ENCODE measurements at places on chromosomes 5 and 9.

GRCh38 chr5:131496400-131496713, 138.7 kb downstream of the RAPGEF6 start:
- no peak for DNase-seq

DNA sequence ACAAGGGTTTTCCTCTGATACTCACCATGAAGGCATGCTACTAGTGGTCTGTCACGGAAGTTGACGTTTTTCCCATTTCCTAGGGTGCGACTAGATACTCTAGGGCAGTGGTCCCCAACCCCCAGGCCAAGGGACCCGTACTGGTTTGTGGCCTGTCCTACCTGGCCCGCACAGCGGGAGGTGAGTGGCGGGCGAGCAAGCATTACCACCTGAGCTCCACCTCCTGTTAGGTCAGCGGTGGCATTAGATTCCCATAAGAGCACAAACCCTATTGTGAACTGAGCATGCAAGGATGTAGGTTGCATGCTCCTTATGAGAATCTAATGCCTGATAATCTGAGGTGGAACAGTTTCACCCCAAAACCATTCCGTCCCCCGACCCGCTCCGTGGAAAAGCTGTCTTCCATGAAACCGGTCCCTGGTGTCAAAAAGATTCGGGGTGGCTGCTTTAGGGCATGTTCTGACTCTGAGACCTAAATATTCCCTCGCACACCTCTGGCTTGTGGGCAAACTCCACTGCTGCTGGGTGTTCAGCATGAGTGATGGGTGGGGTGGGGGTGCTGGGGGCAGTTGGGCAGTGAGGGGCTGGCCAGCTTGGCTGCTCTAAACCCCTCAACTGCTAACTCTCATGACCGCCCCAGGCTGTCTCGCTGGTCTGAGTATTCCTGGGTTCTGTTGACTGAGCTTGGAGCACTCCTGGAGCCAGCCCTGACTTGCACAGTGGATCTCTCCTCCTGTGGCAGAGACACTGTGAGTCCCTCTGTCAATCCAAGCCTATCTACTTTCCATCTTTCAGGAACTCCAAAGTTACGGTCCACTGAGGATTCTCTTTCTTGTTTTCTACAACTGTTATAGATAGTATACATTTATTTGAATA, 78.3 kb upstream of the NEK6 start:
- DNase-seq = no peak

DNA sequence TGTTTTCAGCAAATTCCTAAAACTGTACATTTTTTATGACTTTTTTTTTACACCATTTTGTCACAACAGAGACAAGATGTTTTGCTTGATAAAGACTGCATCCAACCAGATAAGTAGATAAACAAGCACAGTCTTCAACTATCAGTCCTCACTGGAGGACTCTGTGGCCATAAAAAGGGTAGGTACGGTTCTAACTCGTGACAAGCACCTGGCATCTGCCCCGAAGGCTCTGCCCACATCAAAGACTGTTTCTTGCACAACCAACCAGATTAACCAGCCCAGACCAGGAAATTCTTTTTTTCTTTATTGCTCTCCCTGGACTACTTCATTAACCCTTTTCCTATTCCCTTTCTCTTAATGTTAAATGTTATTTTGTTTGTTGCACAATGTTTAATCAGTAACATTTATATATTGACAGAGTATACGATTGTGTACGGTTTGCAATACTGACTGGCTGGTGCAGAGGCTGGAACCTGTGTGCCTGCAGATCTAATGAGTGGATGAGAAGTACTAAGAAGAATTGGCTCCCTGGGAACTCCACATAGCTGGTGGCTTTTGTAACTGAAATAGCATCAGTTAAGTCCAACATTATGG, 74.1 kb downstream of the SERINC5 start:
- peak; percentile 52 for DNase-seq

DNA sequence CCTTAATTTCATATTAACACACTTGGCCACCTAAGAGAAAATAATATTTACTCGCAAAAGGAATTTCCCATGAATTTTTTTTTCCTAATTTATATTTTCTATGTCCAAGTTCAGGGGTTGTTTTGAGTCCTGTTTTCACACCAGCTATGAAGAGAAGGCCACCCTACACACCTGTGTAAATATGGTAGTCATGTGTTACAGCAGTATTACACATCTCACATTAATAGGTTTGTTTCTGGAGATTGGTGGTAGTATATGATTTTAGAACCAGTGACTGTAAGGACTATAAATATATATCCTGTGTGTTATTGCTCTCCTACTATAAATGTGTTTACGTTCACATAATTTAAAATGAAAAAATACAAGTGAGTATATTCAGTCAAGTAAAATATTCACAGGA, 147.5 kb downstream of the PAM start:
- no peak for DNase-seq

DNA sequence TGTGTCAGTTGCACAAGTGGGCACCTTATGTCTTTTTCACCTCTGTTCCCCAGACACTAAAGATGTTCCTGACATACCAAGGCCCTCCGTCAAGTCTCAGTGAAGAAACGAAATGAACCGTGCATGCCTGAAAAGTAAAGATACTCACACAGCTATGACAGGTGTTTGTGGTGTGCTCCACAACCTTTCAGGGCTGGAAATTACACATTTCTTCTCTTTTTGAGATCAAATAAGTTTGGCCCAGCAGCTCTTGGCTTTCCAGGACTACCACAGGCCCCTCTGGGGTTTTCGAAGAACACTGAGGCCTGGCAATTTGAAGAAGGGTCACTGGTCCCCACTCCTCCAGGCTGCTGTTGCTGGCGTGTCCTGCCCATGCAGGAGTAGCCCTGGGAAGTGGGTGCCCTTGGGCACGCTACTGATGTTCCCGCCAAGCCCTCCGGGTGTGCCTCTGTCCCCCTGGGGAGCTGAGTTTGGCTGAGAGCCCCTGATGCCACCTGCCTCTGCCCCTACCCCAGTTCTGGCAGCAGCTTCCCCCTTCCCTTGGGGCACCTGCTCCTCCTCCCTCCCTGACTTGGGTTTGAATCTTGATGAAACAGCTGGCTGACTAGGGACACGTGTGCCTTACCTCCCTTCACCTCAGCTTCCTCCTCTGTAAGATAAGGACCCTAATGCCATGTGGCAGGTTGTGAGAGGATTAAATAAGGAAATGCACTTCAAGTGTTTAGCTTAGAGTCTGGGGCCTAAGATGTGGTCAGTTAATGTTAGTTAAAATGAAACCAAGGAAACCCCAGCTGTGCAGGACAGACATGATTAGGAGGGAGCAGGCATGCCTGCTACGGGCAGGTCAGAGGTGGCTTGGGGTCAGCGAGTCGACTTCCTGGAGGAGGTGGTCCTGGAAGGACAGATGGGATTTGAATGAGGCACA, 49.1 kb upstream of the GADD45G start:
- no peak for DNase-seq

DNA sequence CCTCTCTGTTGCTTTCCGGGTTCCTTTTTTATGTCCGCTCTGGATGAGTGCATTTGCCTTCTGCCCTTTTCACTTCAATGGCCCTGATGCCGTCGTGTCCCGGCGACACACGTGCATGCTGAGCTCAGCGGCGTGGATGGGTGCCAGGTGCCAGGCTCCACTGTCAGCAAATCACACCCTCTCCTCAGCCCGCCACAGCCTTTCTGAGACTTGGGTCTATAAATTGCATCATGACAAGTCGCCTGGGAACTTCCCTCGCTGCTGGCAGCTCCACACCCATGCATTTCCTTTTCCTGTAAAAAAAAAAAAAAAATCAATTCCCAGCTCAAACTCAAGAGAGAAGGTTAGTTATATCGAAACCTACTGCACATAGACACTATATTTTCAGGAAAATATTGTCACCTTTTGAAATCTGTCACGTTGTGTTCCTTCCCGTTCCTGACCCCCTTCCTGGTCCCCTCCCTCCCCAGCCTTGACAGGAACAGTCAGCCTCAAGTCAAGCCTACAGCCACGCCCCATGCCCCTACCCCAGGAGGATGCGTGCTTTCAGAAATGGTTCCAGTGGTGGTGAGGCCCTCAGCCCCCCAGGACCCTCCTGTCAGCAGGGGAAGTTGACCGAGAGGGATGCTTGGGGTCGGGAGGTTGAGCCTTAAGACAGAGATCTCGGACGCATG, 110.3 kb upstream of the PTCH1 start:
- no peak for DNase-seq

DNA sequence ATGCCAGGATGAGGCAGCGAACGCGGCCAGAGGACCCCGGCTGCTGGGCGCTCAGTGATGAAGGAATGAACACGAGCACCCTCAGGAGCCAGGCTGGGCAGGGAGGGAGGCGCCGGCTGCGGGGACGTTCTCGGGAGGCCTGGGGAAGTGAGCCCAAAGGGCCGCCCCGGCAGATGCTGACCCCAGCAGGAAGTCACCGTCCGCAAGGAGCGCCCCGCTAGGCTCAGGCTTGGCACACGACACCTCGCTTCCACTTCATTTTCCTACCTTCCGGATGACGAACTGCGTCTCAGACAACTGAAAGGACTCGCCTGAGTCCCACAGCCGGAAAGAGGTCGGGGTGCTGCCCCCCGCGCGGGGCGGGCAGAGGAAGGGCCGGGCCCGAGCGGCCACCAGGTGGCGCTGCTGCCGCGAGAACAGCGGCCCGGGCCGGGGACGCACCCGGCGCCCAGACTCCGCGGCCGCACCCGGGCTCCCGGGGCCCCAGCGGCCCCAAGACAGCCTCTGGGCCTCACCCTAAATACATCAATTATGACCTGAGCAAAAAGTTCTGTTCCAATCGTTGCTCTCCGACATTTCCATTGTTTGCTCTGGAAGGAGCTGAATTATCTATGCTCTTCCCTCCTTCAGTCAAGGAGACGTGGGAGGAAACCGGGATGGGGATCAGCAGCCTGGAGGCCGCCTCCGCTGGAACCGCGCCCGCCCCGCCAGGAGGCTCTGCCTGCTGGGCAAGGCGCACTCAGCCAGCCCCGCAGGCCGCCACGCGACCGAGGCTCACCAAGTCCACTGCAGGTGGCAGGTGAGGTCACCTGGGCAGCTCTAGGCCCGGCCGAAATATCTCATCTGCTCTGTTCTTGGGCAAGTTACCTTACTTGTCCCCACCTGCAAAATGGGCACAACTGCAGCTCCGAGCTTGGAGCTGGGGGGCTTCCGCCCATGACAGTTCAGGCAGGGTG, 107.0 kb downstream of the ZNF354C start:
- DNase-seq = peak; percentile 71

DNA sequence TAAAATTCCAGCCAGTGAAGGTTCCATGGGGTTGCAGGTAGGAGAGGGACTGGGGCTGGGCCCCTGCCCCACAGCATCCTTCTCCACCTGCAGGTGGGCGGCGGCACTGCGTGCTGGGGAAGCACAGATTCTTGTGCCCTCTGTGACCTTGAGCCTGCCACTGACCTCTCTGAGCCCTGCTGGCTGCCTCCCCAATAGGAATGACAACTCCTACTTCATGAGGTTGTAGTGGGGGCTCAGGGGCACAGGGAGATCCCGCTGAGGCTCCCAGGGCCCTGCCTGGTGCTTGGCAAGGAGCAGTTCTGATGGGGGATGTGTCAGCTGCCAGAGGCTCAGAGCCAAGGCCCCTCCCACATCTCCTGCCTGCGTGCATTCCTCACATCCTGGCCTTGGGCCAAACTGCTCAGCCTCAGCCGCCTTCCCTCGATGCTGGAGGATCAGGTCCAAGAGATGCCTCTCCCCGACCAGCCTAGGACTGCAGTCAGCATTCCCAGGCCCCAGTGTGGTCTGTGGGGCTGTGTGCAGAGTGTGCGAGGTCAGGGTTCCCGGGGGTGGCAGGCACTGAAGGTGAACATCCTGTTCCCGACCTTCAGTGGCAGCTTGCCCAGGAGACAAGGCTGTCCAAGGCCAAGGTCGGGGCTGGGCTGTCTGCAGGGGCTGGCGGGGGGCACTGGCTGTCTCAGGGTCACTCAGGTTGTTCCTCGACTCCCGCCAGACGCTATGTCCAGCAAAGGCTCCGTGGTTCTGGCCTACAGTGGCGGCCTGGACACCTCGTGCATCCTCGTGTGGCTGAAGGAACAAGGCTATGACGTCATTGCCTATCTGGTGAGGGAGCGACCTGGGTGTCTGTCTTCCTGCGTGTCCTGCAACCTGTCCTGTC, 7.0 kb downstream of the ASS1 start:
- DNase-seq = peak; percentile 63

- DNase-seq = no peak
Measured at GRCh38 chr5:136811551-136811950, 446.2 kb upstream of the TRPC7 start.

DNA sequence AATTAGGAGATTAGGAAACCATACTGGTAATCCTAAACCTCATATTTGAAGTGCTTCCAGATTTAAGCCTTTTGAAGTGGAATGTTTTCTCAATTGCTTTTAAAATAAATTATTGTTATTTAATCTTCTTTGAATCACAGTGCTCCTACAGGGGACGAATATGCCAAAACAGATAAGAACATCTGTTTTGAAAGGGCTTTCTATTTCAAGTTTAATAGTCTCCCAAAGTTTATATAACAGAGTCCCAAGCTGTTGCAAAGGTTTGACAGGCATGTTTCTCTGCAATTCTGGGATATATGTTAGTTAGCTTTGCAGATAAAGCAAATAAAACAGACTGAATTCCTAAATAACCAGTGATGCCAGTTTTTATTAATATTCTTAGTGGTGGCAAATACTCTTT, 803.7 kb downstream of the TLE4 start:
- no peak for DNase-seq

DNA sequence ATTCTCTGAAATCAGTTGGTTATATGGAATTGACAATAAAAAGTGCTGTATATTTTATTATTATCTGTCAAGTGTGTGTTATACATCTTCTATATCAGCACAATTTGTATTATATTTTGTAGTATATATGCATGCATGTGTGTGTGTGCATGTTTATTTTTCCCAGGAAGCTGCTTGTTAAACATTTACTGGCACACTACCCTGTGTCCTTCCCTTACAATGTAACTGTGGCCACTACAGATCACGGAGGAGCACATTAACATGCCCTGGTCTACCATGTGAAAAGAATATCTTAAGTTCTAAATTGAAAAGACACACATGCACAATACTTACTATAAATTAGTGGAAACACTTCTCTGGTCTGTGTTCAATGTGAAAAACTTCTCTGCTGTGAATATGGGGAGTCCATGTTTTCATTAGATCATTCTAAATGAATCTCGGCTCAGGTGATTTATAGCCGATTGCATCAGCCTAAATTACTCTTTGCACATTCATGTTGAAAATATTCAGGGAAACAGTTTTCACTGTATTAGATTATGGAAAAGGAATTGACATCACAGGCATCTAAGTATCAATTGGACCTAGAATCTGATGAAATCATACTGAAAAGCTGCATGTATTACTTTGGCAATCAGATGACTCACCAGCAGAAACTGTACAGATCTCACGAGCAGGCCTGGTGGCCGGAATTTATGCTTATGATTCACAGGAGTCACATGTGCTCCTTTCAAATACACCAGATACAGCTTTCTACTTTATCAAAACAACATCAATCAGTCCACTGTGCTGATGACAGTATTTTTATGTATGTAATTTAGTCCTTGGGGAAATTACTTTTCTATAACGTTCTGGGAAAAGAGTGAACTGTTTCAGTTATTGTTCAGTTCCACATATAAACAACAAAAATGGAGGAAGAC, 39.4 kb downstream of the LURAP1L start:
- DNase-seq = peak; percentile 20

- no peak for DNase-seq
Measured at GRCh38 chr5:168784454-168784853, 205.3 kb upstream of the PANK3 start.

- DNase-seq = no peak
Measured at GRCh38 chr5:122009436-122009835, 47.7 kb downstream of the SRFBP1 start.
